ENCODE measurements at places on chromosomes 3 and 15.
A peak's percentile ranks its signal among the peaks of the same experiment; 100 is the strongest.

DNA sequence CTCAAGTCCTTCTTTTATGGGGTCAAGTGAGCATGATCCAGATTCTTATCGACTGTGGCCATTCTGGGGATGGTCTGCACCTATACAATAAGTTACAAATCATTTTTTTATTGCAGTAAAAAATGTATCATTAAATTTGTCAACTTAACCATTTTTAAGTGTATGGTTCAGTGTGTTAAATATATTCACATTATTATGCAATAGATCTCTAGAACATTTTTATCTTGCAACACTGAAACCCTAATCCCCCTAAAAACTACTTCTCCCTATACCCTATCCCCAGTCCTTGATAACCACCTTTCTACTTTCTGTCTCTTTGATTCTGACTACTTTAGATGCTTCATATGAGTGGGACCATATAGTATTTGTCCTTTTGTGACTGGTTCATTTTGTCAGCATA is 10.4 kb upstream of the BOC start:
- no peak for DNase-seq

DNA sequence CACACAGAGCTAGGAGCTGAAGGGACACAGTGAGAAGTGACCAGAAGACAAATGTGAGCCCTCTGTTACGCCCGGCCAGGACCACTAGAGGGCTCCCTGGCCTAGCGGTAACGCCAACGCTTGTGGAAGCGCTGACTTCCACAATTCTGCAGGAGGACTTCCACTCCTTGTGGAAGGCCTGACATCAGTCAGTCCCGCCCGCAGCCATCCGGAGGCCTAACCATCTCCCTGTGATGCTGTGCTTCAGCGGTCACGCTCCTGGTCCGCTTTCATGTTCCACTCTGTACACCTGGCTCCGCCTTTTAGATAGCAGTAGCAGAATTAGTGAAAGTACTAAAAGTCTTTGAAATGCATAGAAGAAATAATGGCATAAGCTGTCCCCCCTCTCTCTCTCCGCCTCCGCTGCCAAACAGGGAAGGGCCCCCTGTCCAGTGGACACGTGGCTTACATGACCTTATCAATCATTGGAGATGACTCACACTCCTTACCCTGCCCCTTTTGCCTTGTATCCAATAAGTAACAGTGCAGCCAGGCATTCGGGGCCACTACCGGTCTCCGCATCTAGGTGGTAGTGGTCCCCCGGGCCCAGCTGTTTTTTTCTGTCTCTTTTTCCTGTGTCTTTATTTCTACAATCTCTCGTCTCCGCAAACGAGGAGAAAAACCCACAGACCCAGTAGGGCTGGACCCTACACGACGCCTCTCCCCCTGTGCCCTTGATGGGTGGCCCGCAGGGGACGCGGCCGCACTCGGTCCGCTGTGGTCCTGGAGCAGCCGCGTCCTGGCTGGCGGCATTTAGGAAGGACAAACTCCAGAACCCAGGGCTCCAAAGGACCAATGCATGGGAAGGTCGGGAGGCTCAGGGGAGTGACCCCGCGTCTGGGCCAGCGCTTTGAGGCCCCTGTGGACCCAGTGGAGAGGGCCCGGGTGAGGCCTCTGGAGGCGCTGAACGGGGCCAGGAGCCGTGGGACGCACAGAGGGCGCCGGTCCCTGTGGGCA is 27.0 kb upstream of the RPL32 start:
- peak; percentile 74 for DNase-seq

GRCh38 chr3:55615694-55616295 is 128.7 kb upstream of the WNT5A start:
- DNase-seq, result no peak

GRCh38 chr3:51514210-51514609 is 14.4 kb upstream of the DCAF1 start:
- DNase-seq, result no peak

GRCh38 chr3:155465664-155466063 is 172.2 kb upstream of the STRIT1 start:
- no peak for DNase-seq

DNA sequence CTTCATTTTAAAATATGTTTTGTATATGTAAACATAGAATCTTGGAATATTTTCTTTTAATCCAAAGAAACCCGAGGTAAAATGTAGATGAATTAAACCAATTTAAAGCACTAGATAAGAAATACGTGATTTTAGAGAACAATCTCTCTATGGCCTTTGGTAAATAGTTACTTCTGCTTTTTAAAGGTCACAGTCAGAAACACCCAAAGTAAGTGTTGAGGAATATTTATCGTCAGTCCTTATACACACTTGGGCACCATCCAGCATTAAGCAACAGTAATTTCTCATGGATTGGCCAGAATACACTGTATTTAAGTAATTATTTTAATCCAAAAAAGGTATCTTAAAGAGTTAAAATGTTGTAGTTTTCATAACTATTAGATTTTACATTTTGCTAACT is 713.2 kb downstream of the NLGN1 start:
- DNase-seq, result no peak

- no peak for DNase-seq
Measured at GRCh38 chr3:195714380-195715011, 6.3 kb upstream of the MUC20 start.

DNA sequence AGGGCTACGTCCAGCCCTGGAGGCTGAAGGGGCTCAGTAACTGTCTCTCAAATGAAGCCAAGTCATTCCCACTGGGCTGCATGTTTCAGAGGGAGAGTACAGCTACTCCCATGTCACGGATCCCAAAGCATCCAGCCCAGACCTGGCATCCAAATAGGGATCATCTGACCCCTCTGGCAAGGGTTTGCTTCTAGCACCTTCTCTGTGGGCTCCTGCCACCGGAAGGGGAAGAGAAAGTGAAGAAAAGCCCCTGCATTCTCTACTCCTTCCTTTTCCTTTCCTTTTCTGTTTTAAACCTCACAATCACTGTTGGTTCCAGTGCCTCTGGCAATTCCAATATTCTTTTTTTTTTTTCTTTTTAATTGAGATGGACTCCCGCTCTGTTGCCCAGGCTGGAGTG is 64.5 kb upstream of the CTSH start:
- DNase-seq, result no peak

- DNase-seq, result no peak
Measured at GRCh38 chr3:30142946-30143345, 463.5 kb upstream of the TGFBR2 start.

Data from NCI-H1417 (cell line).